ENCODE measurements at places on chromosomes 5 and 9.

DNA sequence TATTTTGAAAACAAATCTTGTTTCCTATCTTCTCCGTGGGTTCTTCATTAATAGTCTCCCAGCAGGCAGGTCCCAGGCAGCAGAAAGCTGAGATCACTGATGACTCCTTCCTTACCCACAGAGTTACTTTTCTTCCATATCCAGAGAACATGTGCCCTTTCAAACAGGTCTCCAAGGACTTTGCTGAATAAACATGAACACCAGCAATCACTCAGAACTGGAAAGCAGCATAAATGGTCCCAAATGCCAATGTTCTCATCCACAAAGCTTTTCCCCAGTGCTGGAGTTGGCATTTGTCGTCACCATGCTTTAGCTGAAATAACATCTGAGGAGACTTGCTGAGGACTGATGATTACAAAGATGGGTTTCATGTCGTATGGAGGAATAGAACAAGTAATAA, 134.0 kb downstream of the YIPF5 start:
- DNase-seq = no peak

DNA sequence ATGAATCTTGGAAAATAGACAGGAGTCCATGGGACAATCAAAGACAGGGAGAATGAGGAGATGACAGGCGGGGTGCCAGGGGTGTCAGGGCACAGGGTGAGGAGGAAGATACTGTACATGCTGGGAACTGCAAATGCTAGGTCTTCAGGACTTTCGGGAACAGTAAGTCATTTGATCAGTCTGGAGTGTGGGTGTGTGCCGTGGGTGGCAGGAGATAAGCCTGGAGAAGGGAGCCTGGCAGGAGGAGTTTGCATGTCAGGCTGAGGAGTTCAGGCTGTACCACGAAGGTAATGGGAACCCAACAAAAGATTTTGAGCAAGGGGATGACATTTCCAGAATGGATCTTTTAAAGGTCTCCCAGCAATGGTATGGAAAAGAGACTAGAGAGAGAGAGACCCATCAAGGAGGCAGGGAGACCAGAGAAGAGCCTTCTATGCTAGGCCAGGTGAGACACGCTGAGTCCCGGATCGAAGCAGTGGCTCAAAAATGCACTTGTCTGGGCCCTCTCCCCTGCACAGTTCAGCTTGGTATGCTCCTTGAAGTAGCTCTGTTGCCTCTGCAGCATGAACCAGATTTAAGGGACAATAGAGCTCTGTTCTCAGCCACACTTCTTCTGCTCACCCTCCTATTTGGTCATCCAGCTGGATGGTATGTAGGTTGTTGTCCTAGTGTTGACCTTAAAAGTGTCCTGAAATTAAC, 77.0 kb upstream of the FER start:
- DNase-seq = no peak

DNA sequence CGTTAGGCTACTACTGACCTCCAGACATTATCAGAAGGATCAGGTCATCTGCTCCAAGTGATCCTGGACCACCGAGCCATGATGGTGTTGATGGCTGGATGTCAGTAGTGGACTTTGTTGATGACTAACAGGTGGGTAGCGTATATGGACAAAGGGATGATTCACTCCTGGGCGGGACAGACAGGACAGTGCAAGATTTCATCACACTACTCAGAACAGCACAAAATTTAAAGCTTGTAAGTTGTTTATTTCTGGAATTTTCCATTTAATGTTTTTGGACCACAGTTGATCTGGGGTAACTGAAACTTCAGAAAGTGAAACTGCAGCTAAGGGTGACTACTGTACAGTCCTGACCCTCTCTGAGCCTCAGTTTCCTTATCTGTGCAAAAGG, 12.7 kb downstream of the PDGFRB start:
- no peak for DNase-seq

DNA sequence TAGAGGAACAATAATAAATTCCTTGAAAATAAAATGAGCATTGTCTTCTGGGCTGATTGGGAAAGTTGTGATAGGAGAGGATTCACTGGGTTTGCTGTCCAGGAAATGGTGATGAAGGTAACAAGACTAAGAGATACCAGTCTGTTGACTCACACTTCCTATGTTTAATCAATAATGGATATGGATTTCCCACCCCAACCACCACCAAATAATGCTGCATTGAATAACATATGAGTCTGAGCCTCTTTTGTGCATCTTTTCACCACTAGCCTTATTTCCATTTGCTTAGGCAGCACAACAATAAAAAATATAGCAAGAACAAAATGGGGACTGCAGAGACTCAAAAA, 120.2 kb upstream of the NFIB start:
- no peak for DNase-seq

- DNase-seq = no peak
Observed at GRCh38 chr5:82894716-82895115, 182.5 kb downstream of the TMEM167A start.

- no peak for DNase-seq
Observed at GRCh38 chr5:33929925-33930690, 6.1 kb upstream of the RXFP3 start.

GRCh38 chr9:4096121-4096520, 203.7 kb downstream of the GLIS3 start:
- DNase-seq = no peak

DNA sequence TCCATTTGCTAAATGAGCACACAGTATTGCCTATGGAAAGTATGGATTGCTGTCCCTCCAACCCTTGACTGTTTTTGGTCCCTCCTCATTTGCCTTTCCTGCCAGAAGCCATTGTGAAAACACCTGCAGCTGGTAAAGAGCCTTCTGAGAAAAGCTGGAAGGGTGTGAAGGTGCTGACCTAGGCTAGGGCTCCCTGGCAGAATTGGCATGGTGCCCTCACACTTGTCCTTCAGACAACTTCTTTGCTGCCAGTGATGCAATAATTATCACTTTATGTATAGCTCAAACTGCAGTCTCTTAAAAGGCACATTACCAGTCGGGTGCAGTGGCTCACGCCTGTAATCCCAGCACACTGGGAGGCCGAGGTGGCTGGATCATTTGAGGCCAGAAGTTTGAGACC, 4.2 kb downstream of the TXNDC15 start:
- DNase-seq = no peak

- DNase-seq = no peak
Observed at GRCh38 chr9:98569491-98569890, 139.2 kb downstream of the GABBR2 start.

GRCh38 chr9:18106006-18106560, 367.9 kb upstream of the ADAMTSL1 start:
- DNase-seq = no peak

- DNase-seq = no peak
Observed at GRCh38 chr9:21576331-21577189, 94.4 kb upstream of the IFNE start.

DNA sequence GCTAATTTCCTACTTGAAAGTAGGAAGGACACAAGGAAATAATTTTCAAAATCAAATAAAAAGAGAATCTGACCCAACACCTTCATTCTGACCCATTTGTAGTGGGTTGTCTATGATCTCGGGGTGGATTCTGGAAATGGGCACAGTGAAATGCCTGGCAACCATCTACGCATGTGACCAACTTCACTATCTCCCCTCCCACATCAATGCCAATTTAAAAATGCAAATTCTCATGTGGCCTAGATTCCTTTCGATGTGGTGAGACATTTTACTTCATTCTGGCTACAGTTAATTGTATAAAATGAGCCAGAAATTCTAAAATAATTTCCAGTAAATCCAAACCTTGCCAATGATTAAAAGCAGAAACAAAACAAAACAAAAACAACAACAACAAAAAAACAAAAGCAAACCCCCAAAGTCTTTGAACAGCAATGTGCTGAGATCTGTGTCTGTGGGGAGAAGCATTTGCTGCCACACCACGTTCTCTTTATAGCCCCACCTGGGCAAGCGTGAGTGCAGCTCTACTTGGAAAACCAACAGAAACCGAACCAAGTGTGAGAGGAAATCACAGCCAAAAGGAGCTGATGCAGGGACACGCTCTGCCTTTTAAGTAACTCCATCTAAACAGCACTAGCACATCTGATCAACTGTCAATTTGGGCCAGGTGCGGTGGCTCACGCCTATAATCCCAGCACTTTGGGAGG, 59.0 kb downstream of the USP20 start:
- peak; percentile 30 for DNase-seq

GRCh38 chr5:107744418-107745330, 73.9 kb upstream of the EFNA5 start:
- DNase-seq = no peak

Measured in stimulated activated CD4-positive, alpha-beta T cell treated with anti-CD3 and anti-CD28 coated beads, Interleukin-2, amount 100 ng/mL, for 24 hours (primary cell).